Anterior cingulate cortex (tissue), 58 donors: ENCODE measurements at places on chromosomes 12 and 14.

- DNase-seq, result no peak
These were observed 62.6 kb downstream of the CCDC92 start for GRCh38 chr12:123910057-123910456.

- no peak for DNase-seq
These were observed 120.5 kb downstream of the AKAP6 start for GRCh38 chr14:32449648-32450047.

DNA sequence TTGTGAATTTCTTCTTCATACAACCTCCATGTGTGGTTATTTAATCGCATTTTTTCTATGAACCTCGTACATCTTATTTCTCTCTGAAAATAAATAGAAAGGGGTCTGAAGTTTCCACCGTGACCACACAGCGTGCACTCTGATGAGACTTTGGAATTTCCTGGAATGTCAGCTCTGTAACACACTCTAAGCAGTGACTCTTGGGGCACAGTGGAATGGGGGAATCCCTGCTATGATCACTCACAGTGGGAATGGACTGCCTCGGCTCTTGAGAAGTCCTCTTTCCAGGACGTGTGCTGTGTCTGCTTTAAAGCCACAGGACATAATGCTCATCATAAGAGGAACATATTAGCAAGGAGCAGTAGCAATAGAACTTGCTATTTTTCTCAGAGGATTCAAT lies 416.2 kb downstream of the EGLN3 start:
- DNase-seq, result no peak

DNA sequence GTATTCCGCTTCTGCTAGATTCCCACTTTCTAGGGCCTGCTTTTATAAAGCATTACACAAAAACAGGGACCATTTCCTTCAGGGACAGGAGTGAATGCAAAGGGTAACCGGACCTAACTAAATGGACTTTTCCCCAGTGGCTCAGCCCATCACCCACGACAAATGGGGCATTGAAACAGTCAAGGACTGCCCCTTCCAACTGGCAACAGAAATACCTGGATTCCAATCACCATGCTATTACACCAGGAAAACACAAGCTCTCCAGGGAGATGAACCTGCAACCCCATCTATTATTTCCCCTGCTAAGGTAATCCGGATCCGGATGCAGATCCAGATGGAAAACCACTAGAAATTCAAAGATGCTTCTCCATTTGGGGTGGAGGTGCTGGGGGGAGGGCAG lies 1.0 kb downstream of the MPHOSPH9 start:
- no peak for DNase-seq

DNA sequence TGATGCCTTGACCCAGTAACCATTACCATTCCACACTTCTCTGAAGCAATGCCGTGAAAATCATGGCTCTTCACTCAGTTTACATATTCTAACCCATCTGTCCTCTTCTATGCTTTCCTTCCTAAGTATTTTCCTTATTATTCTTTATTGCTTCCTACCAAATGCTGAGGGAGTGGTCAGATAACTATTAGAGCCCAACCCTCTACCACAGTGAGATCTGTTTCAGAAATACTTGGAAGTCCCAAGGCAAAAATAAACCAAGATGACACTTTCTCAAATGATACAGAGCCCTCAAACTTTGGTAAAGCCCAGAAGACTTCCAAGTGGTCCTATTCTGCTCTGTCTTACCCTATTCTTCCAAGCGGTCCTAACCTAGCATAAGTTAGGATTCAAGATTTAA lies 68.0 kb downstream of the MED13L start:
- DNase-seq, result no peak

DNA sequence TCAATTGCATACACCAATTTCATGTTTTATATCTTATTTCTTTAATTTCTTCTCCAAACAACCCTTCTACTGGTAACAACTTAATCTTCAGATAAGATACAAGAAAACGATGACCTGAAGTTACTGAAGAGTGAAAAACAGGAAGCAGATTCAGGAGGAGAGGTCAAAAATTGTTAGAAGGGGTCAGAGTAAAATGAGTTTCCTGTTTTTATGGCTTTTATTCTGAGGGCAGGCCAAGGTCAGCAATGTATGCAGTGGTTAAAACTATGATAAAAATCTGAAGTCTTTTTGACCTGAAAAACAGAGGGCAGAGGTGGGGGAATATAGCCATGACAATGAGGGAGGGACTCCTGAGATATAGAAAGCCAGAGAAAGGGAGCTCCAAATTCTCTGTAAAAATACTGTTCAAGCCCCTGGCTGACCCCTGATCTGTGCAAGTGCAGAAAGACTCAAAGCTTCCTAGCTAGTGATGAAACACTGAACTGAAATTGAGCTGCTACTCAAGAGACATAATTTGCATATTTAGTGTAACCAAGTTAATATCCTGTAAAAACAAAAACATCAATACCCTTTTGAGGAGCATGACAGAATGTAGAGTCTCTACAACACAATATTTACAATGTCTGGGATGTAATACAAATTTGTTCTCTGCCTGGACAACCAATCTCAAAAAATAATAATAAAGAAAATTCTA lies 514.3 kb upstream of the SEL1L start:
- no peak for DNase-seq

- DNase-seq, result no peak
These were observed 81.6 kb downstream of the MYF5 start for GRCh38 chr12:80798281-80798680.

- DNase-seq, result no peak
These were observed 16.2 kb downstream of the ZDHHC22 start for GRCh38 chr14:77125281-77125801.

GRCh38 chr14:92105073-92105892 lies 1.1 kb downstream of the ATXN3 start:
- DNase-seq, result no peak

DNA sequence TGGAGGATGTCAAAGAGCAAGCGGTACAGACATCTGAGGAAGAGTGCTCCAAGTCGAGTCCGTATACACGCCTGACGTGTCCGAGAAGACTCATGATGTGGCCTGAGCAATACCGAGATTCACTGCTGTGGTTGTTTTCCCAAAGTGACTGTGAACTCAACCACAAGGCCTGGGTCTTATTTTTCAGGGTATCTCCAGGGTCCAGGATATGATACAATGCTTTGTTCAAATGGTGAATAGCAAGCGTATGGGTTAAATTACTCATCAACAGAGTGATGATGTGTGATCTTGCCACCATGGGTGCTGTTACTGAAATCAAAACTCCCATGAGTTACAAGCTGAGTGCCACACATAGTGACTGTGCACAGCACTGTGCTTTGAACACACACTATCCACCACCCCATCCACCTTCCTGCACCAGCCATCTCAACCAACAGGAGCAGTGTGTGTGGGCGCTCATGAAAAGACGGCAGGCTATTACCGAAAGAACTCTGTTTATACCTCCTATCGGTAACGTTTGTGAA lies 109.6 kb downstream of the BCAT1 start:
- DNase-seq, result no peak

GRCh38 chr14:75370416-75371205 lies 57.2 kb upstream of the JDP2 start:
- DNase-seq, result no peak

DNA sequence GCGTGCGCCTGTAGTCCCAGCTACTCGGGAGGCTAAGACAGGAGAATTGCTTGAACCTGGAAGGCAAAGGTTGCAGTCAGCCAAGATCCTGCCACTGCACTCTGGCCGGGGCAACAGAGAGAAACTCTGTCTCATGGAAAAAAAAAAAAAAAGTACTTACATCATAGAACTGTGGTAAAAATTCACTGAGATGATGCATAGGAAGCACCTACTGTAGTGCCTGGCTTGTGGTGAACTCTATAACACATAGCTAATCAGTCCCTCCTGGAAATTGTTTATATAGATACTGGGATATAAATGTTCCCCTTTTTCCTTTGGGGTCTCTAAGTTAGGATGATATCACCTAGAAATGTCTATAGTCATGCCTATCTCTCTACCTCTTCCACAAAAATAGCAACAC lies 89.7 kb upstream of the CPM start:
- no peak for DNase-seq

GRCh38 chr14:30779210-30779609 lies 95.1 kb upstream of the COCH start:
- no peak for DNase-seq

DNA sequence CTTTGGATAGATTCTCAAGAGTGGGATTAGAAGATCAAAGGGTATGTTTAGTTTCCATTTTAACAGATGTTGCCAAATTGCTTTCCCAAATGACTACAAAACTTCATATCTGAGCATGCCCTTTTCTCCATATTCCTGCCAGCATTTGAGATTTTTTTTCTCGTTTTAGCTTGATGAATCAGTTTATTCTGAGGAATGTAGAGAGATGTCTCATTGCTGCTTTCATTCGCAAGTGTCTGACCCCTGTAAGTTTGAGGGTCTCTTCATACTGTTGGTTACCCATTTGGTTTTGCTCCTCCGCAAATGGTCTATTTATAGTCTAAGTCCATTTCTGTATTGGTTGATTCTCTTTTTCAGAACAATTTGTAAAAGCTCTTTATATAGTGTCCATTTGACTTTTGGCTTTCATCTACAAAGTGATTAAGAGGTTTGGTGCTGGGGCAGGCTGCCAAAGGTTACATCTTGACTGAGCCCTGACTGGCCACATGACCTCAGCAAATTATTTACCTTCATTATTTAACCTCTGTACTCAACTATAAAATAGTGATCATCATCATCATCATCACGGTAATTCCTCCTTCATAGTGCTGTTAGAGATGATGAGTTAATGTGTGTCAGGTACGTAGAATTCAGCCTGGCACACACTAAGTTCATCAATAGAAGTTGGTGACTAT lies 33.6 kb downstream of the HCAR2 start:
- DNase-seq, result no peak

GRCh38 chr14:89445273-89445973 lies 28.4 kb upstream of the FOXN3 start:
- DNase-seq, result no peak

DNA sequence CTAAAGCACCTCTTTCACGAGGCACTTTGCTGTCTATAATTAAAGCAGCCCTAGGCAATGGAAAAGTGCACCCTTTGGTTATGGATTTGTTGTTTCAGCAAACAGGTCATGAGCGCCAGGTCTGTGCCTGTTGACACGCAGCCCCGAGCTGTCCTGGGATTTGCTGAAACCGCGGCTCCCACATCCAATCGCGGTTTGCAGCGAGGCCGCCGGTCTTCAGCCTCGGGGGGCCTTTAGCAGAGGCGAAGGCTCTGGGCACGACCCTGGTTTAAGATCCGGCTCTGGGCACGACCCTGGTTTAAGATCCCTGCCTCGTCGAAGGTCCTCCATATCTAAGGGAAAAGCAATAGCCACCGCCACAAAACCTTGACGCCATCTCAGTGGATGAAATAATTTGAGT lies 79.2 kb downstream of the GLT1D1 start:
- DNase-seq, result no peak

- DNase-seq, result no peak
These were observed 235.2 kb downstream of the CHST11 start for GRCh38 chr12:104691721-104692556.

- DNase-seq, result no peak
These were observed 888.1 kb downstream of the TMEM121 start for GRCh38 chr14:106414464-106414863.

DNA sequence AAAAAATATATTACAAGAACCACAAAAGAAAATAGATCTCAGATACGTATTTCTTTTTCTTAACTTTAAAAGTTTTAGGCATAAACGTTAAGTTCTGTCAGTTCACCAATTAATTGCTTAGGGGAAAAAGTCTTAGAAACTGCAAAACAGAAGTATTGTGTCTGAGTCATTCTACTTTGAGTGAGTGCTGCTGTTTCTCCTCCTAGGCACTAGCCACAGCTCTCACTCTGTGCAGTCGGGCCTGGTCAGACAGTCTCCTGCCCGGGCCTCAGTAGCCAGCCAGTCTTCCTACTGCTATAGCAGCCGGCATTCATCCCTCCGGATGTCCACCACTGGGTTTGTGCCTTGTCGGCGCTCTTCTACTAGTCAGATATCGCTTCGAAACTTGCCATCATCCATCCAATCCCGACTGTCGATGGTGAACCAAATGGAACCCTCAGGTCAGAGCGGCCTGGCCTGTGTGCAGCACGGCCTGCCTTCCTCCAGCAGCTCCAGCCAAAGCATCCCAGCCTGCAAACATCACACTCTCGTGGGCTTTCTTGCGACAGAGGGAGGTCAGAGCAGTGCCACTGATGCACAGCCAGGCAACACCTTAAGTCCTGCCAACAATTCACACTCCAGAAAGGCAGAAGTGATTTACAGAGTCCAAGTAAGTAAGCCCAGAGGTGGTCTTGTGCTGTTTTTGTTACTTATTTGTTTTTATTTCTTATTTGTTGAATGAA lies 201.3 kb downstream of the PCNX1 start:
- DNase-seq, result no peak

GRCh38 chr14:73796893-73797542 lies 54.6 kb upstream of the PTGR2 start:
- DNase-seq, result no peak

- DNase-seq, result no peak
These were observed 17.6 kb upstream of the AMIGO2 start for GRCh38 chr12:47097276-47097896.

DNA sequence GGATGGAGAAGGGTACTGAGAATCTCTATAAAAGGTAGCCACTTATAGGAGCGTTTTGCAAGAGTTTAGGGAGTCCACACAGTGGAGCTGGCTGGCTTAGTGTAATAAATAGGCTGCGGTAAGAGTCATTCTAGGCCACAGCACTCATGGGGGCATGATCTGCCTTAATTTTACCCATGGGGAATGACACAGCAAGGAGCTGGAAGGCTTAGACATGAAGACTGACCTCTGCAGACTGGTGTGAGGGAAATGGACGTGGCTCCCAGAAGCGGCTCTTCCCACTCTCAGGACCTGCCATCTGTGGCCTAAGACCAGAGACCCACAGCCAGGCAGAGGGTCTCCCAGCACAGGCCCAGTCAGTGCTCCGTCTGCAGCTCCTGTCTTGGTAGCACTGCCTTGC lies 173.3 kb downstream of the PPM1H start:
- DNase-seq, result no peak

DNA sequence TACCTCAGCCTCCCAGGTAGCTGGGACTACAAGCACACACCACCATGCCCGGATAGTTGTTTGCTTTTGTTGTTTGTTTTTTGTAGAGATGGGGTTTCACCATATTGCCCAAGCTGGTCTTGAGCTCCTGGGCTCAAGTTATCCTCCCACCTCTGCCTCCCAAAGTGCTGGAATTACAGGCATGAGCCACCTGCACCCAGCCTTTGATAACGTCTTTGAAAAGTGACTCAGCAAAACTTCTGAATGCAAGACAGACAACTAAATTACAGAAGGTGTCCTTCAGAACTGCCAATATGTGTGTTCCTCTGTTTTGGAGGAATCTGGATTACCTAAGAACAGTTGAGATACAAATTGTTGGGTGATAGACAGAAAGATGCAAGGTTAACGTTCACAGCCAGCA lies 99.8 kb downstream of the ESR2 start:
- no peak for DNase-seq

DNA sequence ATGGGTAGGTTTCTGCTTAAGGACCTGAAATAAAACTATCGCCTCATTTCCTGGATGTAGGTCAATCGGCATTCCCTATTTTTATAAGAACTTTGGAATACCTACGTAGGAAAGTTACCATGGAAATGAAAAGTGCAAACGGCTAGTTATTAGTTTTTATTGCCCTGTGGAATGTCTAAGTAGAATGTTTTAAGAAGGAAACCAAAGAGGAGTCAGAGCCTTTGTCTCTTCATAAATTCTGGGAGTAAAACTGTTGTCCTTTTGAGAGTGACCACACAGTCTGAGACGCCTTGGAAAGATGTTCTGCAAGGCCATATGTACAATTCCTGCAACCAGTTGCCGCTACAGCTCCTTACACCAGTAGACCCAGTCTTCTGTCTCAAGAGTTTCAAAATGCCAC lies 176.0 kb upstream of the SEL1L start:
- DNase-seq, result no peak

GRCh38 chr12:6953442-6954315 lies 2.5 kb downstream of the PTPN6 start:
- DNase-seq, result no peak

GRCh38 chr12:120228291-120229070 lies 27.6 kb upstream of the RPLP0 start:
- peak; percentile 58 for DNase-seq
